ENCODE measurements at places on chromosomes 7 and 10.

- DNase-seq, result no peak
Observed at GRCh38 chr10:81870472-81870871, 4.5 kb upstream of the NRG3 start.

- DNase-seq, result peak; percentile 31
Observed at GRCh38 chr10:34305189-34305588, 509.9 kb downstream of the PARD3 start.

GRCh38 chr10:79982861-79983260 is 34.0 kb upstream of the SFTPD start:
- no peak for DNase-seq

DNA sequence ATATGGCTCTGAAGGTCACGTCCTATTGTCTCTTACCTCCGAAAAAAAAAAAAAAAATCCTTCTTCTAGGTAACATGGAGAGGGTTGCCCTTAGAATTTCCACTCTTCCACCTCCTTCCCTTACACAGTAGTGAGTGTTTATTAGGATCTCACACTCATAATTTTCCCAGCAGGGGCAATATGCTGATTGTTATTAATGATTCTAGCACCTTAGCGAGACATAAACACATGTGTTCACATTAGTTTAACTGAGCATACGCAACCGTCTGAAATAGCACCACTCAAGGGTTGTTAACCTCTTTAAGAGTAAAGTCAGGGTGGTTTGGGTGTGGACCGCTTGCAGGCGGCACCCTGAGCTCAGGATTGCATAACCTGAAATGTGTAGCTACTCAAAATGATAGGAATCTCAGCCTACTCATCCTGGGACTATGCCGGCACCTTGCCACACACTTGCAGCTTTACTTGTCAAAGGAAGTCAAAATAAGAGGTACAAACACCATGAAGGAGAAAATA is 52.2 kb downstream of the CPEB3 start:
- DNase-seq, result no peak

DNA sequence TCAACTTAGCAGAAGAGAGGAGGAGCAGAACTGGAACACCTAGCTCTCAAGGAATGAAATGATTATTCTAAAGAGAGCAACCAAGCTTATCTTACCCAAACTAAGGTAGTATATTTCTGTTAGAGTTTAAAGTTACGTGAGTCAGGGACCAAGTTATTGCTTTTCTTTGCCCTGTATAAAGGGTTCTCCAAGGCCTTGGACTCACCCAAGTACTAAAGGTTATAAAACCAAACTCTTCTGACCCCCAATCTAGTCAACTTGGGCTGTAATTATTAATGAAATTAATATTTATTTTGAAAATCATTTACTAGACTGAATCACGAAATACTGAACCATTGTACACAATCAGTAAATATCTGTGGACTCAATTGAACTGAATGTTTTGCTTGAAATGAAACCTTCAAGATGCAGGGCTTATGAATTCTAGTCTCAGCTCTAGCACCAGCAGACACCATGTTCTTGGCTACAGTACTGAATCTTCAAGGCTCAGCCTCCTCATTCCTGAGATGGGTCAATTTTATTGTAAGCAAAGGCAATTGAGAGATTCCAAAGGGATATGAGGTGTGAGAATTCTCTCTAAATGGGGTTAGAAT is 1.8 kb upstream of the CYP2C19 start:
- DNase-seq, result no peak

GRCh38 chr10:76432016-76433012 is 1000.9 kb downstream of the LRMDA start:
- no peak for DNase-seq

- DNase-seq, result no peak
Observed at GRCh38 chr10:62813981-62814380, 2.2 kb downstream of the EGR2 start.

Data from GM10248 (cell line).